Endodermal cell (in vitro differentiated cells): ENCODE measurements at places on chromosomes 1 and 21. TPM values are rescaled to one million over a fixed set of nuclear protein-coding genes. Genes with fewer than 3 reads are reported as not detected.

- H3K36me3 ChIP-seq, result no peaks in the 10 kb centered on the region
- no peaks in the 10 kb centered on the region for H3K4me1 ChIP-seq
- DNase-seq, result peak; percentile 68
- no peak overlapping the region for H3K27ac ChIP-seq
- no peak overlapping the region for H3K4me3 ChIP-seq
Observed at GRCh38 chr1:210597555-210598134, 268.9 kb downstream of the HHAT start.

DNA sequence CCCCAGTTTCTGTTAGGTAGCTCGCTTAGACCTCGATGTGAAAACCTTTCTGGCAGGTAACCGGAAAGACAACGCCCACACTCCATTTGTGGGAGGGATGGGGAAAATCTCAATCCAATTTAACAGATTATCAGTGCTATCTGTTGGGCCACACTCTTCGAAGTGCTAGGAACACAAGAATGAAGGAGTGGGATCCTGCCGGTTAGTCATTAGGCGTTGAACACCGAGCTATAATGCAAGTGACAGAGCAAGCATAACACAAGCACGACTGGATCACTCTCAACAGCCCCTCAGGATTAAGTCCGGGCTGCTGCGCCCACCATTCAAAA is 531 bp downstream of the SNIP1 start:
- H3K4me1 ChIP-seq, result peaks cover 8% of the 10 kb centered on the region
- DNase-seq, result no peak
- H3K36me3 ChIP-seq, result peaks cover 38% of the 10 kb centered on the region
- H3K27ac ChIP-seq, result no peak overlapping the region
- H3K27me3 ChIP-seq, result no peaks in the 10 kb centered on the region

- H3K27ac ChIP-seq, result no peak overlapping the region
- no peaks in the 10 kb centered on the region for H3K27me3 ChIP-seq
Observed at GRCh38 chr1:80384083-80384830, 1377.7 kb upstream of the ADGRL4 start.

DNA sequence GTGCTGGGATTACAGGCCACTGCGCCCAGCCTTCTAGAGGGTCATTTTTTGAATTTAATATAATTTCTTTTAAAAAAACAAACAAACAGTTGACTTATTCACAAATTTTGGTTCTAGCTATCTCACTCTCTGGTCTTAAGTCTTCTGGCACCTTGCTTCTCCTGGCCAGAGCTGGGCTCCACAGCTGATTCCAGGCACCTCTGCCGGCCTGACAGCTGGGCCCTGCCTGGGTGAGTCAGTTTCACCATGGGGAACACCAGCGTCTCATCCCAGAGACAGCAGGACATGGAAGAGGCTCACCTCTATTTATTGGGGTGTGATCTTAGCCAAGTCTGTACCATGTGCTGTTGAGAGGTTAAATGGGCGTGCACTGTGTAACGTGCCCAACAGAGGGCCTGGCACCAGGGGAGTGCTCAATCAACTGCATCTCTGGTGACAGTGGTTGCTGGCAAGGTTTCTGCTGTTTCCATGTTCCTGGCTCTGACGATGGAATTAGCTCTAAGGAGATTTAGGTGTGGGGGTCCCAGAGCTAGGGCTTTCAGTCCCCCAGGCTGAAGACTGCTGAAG is 956 bp downstream of the CPLANE2 start:
- H3K27ac ChIP-seq, result no peak overlapping the region
- no peak for DNase-seq
- H3K36me3 ChIP-seq, result no peaks in the 10 kb centered on the region
- H3K27me3 ChIP-seq, result no peaks in the 10 kb centered on the region
- peaks cover 5% of the 10 kb centered on the region for H3K4me1 ChIP-seq

DNA sequence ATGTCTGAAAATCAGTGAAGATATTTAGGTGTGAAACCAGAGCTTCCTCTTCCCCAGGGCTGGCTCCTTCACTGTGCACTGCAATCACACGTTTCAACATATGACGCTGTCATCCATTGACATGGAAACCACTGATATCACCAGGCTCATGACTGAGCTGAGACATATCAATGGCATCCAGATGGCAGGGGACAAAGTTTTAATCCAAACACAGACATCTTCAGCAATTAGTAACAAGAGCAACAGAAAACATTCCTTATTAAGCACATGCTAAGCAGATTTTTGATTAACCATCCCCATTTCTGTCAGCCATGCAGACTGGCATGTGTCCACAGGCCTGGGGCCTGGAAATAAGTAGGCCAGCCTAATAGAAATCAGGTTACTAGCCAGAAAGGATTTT is 108.0 kb upstream of the ADAR start:
- no peak overlapping the region for H3K4me3 ChIP-seq
- H3K36me3 ChIP-seq, result no peaks in the 10 kb centered on the region
- peaks cover 7% of the 10 kb centered on the region for H3K4me1 ChIP-seq

The MEX3A gene
- total RNA-seq, result 86.4 to 103 TPM (median 91.8 TPM) in 3 replicates

- no peaks in the 10 kb centered on the region for H3K27me3 ChIP-seq
- DNase-seq, result peak; percentile 8
- H3K4me1 ChIP-seq, result no peaks in the 10 kb centered on the region
- no peaks in the 10 kb centered on the region for H3K36me3 ChIP-seq
Observed at GRCh38 chr1:116921301-116921885, 11.7 kb downstream of the PTGFRN start.

GRCh38 chr1:59185163-59185860 is 111.6 kb upstream of the FGGY start:
- no peak overlapping the region for H3K27ac ChIP-seq
- H3K4me1 ChIP-seq, result peaks cover 20% of the 10 kb centered on the region
- no peak overlapping the region for H3K4me3 ChIP-seq

- no peak for DNase-seq
- H3K36me3 ChIP-seq, result no peaks in the 10 kb centered on the region
- no peaks in the 10 kb centered on the region for H3K4me1 ChIP-seq
- no peaks in the 10 kb centered on the region for H3K27me3 ChIP-seq
Observed at GRCh38 chr1:7150724-7151280, 365.5 kb downstream of the CAMTA1 start.

- no peaks in the 10 kb centered on the region for H3K27me3 ChIP-seq
- H3K4me1 ChIP-seq, result no peaks in the 10 kb centered on the region
- H3K4me3 ChIP-seq, result no peak overlapping the region
- H3K27ac ChIP-seq, result no peak overlapping the region
Observed at GRCh38 chr1:222404710-222405109, 143.2 kb downstream of the HHIPL2 start.

The SPATA1 gene
- 0.52 and 0.55 TPM in 2 replicates for total RNA-seq

- DNase-seq, result no peak
- no peaks in the 10 kb centered on the region for H3K36me3 ChIP-seq
- H3K4me3 ChIP-seq, result no peak overlapping the region
- H3K4me1 ChIP-seq, result no peaks in the 10 kb centered on the region
- no peak overlapping the region for H3K27ac ChIP-seq
- no peaks in the 10 kb centered on the region for H3K27me3 ChIP-seq
Observed at GRCh38 chr21:27292229-27292628, 325.3 kb upstream of the ADAMTS5 start.

GRCh38 chr1:44828003-44828651 is 14.9 kb downstream of the PTCH2 start:
- H3K4me3 ChIP-seq, result no peak overlapping the region
- H3K27me3 ChIP-seq, result no peaks in the 10 kb centered on the region
- H3K27ac ChIP-seq, result no peak overlapping the region
- no peaks in the 10 kb centered on the region for H3K36me3 ChIP-seq
- DNase-seq, result peak; percentile 49
- no peaks in the 10 kb centered on the region for H3K4me1 ChIP-seq

DNA sequence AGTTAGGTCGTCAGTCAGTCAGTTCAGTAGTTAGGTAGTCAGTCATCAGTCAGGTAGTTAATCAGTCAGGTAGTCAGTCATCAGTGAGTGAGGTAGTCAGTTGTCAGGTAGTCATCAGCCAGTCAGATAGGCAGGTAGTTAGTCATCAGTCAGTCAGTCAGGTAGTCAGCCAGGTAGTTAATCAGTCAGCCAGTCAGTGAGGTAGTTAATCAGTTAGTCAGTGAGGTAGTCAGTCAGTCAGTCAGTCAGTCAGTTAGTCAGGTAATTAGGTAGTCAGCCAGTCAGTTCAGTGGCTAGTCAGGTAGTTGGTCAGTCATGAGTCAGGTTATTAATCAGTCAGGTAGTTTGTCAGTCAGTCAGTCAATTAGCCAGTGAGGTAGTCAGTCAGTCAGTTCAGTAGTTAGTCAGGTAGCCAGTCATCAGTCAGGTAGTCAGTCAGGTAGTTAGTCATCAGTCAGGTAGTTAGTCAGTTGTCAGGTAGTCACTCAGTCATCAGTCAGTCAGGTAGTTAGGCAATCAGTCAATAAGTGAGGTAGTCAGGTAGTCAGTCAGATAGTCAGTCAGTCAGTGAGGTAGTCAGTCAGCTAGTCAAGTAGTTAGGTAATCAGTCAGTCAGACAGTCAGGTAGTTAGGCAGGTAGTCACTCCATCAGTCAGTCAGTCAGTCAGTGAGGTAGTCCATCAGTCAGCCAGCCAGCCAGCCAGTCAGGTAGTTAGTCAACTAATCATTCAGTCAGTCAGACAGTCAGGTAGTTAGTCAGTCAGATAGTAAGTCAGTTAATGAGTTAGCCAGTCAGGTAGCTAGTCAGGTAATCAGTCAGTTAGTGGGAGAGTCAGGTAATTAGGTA is 16.2 kb downstream of the KRTAP10-1 start:
- H3K4me3 ChIP-seq, result no peak overlapping the region
- no peak for DNase-seq
- H3K36me3 ChIP-seq, result no peaks in the 10 kb centered on the region
- no peaks in the 10 kb centered on the region for H3K27me3 ChIP-seq
- H3K4me1 ChIP-seq, result no peaks in the 10 kb centered on the region
- H3K27ac ChIP-seq, result no peak overlapping the region

The BRINP3 gene
- total RNA-seq, result not detected in 2 replicates

The MYCL gene
- total RNA-seq, result 39.5 to 68.9 TPM (median 39.7 TPM) in 3 replicates

DNA sequence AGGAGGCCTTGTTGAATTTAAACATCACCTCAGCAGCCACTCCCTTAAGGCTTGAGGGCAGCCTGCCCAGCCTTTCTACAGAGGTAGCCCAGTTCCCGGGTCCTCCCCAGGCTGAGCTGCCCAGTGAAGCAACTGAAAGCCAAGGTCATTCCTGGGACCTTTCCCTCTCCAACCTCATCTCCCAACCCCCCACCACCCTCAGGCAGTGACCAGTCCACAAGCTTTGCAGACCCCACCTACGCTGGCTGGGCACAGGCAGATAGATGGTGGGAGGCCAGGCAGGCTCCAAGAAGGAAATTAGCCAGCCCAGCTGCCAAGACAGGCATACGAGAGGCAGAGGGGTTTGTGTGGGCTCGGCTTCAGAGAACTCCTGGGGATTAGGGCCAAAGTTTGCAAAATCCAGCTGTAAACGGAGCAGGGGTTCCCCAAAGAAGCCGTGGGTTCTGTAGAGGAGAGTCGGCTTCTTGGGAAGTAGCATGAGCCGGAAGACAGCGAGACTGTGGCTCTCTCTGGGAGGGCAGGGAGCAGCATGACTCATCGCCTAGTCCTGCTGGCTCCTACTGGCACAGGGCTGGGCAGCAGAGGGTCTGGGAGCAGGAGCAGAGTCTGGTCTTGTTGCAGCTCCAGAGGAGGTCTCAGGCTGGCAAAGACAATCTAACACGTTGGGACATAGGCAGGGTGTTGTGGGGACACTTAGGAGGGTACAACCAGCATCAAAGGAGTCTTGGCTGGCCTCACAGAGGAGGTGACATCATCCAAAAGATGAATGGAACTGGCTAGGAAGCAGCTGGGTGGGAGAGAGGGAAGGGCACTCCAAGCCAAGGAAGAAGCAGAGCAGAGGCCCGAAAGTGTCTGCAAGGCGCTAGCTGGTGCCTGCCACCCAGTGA is 2.8 kb upstream of the ZC3H12A start:
- H3K4me1 ChIP-seq, result peaks cover 10% of the 10 kb centered on the region
- peaks cover 18% of the 10 kb centered on the region for H3K27me3 ChIP-seq
- H3K4me3 ChIP-seq, result no peak overlapping the region
- peak; percentile 91 for DNase-seq
- H3K27ac ChIP-seq, result peak overlapping the region; percentile 12

DNA sequence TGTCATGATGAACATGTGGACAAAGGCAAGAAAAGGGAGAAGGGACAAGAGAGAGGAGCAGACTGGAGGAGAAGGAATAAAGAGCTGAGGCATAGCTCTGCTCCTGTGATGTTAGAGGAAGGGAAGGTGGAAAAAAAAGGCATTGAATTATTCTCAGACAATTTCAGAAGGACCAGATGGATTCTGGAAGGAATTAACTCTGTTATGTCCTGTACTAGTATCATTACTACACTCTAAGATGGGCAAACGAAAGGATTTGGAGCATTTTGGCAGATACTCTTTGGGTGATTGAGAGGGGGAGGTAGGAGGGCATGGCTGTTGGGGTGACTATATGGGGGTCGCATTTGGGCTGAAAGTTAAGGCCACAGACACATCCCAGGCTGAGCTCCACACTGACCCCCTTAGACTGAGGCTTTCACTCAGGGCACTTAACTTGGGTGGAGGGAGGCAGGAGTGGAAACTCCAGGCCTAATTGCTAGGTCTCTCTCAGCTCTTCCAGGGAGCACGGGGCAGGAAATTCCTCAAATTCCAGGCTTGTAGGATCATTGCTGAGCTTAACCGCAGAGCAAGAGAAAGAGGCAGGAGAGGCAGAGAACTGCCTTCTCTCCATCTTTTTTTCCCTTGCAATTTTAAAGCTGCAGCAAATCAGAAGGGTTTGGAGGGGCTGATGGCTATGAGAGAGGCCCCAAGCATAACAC is 25.9 kb downstream of the KIRREL1 start:
- H3K27me3 ChIP-seq, result no peaks in the 10 kb centered on the region
- H3K4me1 ChIP-seq, result peaks cover 18% of the 10 kb centered on the region
- H3K4me3 ChIP-seq, result no peak overlapping the region

GRCh38 chr1:86913399-86913895 is 479 bp downstream of the SELENOF start:
- H3K27ac ChIP-seq, result peak overlapping the region; percentile 99
- H3K27me3 ChIP-seq, result no peaks in the 10 kb centered on the region
- H3K4me3 ChIP-seq, result peak overlapping the region; percentile 96
- H3K4me1 ChIP-seq, result peaks cover 2% of the 10 kb centered on the region
- peaks cover 26% of the 10 kb centered on the region for H3K36me3 ChIP-seq
- DNase-seq, result peak; percentile 60

The TAS1R1 gene
- total RNA-seq, result 0.25 to 0.38 TPM (median 0.31 TPM) in 3 replicates

- H3K4me1 ChIP-seq, result no peaks in the 10 kb centered on the region
- no peaks in the 10 kb centered on the region for H3K36me3 ChIP-seq
- H3K4me3 ChIP-seq, result no peak overlapping the region
Observed at GRCh38 chr21:43645136-43645891, 14.0 kb downstream of the HSF2BP start.

The OR10X1 gene
- not detected in 2 replicates for total RNA-seq

The SMIM1 gene
- 10.3 and 11.1 TPM in 2 replicates for total RNA-seq

DNA sequence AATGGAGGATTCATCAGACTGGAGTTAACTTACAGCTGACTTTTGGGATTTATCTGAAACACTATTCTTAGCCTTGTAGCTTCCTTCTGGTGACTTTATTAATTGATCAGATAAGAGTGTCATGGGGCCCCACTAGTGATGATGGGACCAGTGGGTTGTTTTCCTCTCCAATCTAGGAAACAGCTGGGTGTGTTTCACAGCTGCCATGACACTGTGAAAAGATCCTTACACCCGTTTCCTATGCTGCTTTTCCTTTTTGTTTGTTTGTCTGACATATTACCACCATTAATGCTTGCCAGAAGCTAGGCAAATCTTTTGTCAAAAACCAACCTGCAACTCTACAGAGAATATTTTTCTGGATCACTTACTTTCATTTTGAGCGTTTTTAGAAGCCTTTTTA is 86.2 kb downstream of the ZBTB18 start:
- no peak overlapping the region for H3K4me3 ChIP-seq
- DNase-seq, result no peak
- H3K27ac ChIP-seq, result no peak overlapping the region
- H3K27me3 ChIP-seq, result no peaks in the 10 kb centered on the region
- no peaks in the 10 kb centered on the region for H3K4me1 ChIP-seq
- H3K36me3 ChIP-seq, result no peaks in the 10 kb centered on the region

The LCE6A gene
- total RNA-seq, result not detected in 3 replicates
